Endodermal cell (in vitro differentiated cells): ENCODE measurements at places on chromosomes 6 and 20.

GRCh38 chr6:162344646-162345010 lies 382.9 kb downstream of the PRKN start:
- H3K4me3 ChIP-seq, result no peak overlapping the region
- DNase-seq, result no peak
- H3K36me3 ChIP-seq, result no peaks in the 10 kb centered on the region
- H3K27me3 ChIP-seq, result no peaks in the 10 kb centered on the region
- no peak overlapping the region for H3K27ac ChIP-seq

- no peak overlapping the region for H3K4me3 ChIP-seq
- H3K27ac ChIP-seq, result no peak overlapping the region
- DNase-seq, result no peak
Observed at GRCh38 chr6:68328156-68328555, 306.9 kb upstream of the ADGRB3 start.

GRCh38 chr20:43584448-43585136 lies 6.1 kb upstream of the IFT52 start:
- no peak overlapping the region for H3K27ac ChIP-seq
- H3K4me1 ChIP-seq, result no peaks in the 10 kb centered on the region

- no peaks in the 10 kb centered on the region for H3K4me1 ChIP-seq
- H3K27ac ChIP-seq, result no peak overlapping the region
- H3K4me3 ChIP-seq, result no peak overlapping the region
- no peaks in the 10 kb centered on the region for H3K36me3 ChIP-seq
- no peak for DNase-seq
- H3K27me3 ChIP-seq, result peaks cover 3% of the 10 kb centered on the region
Observed at GRCh38 chr6:90715093-90715655, 128.3 kb upstream of the MAP3K7 start.

GRCh38 chr6:155373276-155373675 lies 59.0 kb upstream of the TFB1M start:
- H3K27ac ChIP-seq, result no peak overlapping the region
- H3K4me3 ChIP-seq, result no peak overlapping the region
- no peaks in the 10 kb centered on the region for H3K4me1 ChIP-seq
- H3K27me3 ChIP-seq, result no peaks in the 10 kb centered on the region
- no peaks in the 10 kb centered on the region for H3K36me3 ChIP-seq

- H3K36me3 ChIP-seq, result no peaks in the 10 kb centered on the region
- no peak overlapping the region for H3K27ac ChIP-seq
- DNase-seq, result no peak
- no peak overlapping the region for H3K4me3 ChIP-seq
Observed at GRCh38 chr20:61424011-61424627, 172.1 kb downstream of the CDH4 start.

DNA sequence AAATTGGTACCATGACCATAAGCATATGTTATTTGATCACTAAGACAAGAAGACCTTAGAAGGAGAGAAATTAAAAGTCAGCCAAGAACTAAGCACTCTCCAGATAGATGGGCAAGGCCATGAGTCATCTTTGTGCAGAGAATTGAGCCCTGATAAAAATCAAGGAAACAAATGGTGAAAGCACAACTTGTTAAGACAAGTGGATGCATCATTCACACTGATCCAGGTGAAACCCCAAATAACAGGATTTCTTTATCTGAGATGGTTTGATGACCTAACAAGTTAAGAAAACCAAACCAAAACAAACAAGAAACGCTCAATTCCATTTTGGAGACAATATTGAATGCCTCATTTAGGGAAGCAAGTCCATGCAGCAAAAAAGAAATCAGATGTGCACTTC lies 121.6 kb downstream of the ADAT2 start:
- H3K4me1 ChIP-seq, result no peaks in the 10 kb centered on the region
- H3K36me3 ChIP-seq, result no peaks in the 10 kb centered on the region
- H3K4me3 ChIP-seq, result peak overlapping the region; percentile 30
- H3K27me3 ChIP-seq, result no peaks in the 10 kb centered on the region
